ENCODE measurements at places on chromosomes 2 and 18.

GRCh38 chr2:15480552-15480951 lies 80.6 kb downstream of the NBAS start:
- no peak for DNase-seq

DNA sequence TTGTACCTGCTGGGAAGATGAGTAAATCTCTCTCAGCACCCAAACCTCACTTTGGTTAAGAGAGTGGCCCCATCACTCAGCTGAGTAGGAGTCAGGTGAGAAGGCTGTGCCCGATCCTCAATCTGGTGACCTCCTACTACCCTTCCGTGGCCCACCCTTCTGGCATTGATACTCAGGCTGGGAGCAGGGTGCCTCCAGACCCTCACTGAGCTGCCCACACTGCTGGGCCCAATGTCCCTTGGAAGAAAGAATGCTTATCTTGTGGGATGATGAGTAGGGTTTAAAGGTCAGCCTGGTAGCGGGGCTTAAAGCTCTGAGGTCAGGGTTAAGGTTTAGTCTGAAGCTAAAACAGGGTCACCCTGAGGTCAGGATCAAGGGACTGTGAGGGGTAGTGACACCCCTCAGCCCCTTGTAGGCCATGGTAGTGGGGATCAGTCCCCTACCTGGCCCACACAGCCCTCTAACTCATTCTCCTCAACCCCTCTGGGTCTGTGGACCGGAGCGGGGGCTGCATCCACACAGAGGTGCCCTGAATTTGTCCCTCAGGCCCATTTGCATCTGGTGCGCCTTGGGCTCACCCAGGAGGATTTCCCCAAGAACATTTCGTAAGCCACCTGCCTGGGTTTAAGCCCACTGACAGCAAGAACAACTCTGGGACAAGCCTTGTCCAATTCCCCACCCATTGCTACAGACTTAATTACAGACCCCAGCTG lies 123.8 kb downstream of the CYP26B1 start:
- no peak for DNase-seq

- DNase-seq: no peak
Measured at GRCh38 chr18:13147130-13147529, 71.4 kb upstream of the LDLRAD4 start.

- DNase-seq: no peak
Measured at GRCh38 chr18:56637176-56637575, 1.2 kb downstream of the TXNL1 start.

DNA sequence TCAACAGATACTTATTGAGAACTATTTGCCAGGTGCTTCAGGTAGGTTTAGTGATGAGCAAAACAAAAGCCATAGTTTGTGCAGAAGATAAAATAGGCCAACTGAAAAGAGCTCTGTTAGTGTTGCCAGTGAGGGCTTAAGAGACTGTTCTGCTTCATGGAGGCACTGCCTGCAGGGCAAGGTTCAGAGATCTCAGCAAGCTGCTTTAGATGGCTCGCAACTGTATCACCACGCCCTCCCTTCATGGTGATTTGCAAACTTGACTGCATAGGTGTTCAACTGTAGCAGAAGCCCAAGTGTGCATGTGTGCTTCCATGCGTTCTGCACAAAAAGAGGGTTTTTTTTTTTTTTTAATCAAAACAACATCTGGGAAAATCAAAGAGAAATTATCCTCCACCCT lies 84.5 kb downstream of the RAPH1 start:
- no peak for DNase-seq

GRCh38 chr2:21346984-21347383 lies 223.2 kb downstream of the TDRD15 start:
- no peak for DNase-seq

GRCh38 chr18:24663026-24663425 lies 202.6 kb downstream of the HRH4 start:
- DNase-seq: no peak

GRCh38 chr18:50298443-50299284 lies 11.2 kb upstream of the CXXC1 start:
- no peak for DNase-seq

DNA sequence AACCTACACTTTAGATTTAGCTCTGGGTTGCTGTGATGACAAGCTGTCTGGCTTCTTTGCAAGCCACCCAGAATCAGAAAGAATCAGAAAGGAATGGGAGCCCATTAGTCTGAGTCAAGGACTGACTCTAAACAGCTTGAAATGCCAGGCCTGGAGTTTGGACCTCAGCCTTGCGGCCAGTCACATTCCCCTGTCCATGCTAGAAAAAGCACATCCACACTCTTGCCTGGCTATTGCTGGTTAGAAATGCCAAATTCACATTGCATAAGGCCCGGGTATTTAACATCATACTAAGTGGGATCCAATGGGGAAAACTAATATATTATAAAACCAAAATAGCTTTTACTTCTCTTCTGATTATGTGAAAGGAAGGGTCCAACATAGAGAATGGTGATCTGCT lies 756.8 kb upstream of the KLHL29 start:
- no peak for DNase-seq

DNA sequence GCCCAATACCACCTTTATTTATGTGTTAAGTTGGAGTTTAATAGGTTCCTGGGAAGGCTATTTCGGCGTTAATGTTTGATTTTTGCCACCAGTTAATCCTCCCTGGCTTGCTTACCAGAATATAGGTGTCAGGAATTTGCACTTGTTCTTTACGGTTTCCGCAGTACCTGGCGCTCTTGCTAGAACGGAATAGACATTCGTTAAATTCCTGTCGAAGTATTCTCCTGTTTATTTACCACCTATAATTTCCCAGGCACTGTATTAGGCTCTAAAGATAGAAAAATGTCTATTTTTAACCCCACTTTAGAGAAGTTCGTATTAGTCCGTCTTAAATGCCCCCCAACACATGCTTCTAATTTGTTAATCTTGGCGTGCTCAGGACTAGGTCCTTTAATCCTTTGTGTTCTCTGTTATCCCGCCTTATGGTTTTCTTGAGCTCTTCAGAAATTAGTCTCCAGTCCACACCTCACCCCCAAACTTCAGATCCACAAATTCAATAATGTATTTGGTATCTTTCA lies 575 bp downstream of the CCDC150 start:
- DNase-seq: peak; percentile 4

DNA sequence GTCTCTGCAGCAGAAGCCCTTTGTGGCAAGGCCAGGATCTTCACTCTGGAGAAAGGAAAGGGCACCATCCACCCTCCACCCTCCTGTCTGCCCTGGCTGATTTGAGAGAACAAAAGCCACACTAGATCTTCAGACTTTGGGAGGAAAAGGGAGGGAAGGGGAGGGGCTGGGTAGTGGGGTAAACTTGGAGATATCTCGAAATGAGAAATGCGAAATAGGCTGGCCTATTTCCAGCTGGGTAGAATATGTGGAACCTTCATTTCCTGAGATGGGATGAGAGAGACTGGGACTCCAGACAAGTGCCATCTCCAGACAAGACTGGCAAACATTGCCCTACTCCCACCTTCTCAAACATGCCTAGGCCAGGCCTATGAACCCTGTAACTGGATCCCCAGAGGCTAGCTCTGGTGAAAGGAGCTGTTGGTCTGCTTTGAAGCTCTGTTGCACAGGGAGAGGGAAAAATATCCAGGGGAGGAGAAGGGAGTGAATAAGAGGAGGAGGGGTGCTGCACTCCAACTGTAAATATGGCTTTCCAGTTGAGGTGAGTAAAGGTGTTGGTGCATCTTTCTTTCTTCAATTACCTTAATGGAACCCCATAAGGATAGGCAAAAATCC lies 1.7 kb downstream of the HOXD12 start:
- DNase-seq: no peak
